ENCODE measurements at places on chromosomes 5 and 9.

DNA sequence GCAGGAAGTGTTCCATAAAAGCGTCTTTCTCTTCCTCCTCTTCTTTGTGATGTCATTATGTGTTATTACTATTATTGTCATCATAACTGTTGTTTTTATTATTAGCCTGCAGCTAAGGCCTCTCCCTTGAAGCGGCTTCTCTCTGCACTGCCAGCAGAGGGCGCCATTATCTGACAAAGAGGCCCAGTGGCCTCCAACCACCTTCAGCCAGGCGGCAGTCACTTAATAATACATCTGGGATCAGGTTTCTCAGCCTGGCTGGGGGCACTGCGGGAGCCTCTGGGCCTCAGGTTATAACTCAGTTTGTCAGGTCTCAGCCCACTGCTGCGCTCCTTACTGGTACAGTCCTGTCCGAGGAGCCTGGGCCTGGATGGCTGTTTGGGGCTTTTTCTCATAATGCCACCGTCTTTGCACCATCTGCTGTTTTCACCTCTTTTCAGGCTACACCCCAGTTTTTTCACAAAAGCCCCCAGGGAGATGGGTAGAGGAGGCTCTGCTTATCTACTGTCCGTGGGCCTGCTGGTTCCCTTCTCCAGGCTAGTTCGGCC lies 281.9 kb downstream of the NSG2 start:
- DNase-seq = peak; percentile 79

- no peak for DNase-seq
These were observed 57.2 kb downstream of the MLANA start for GRCh38 chr9:5947912-5948311.

- DNase-seq = no peak
These were observed 333.3 kb downstream of the SEMA5A start for GRCh38 chr5:9212605-9213004.

DNA sequence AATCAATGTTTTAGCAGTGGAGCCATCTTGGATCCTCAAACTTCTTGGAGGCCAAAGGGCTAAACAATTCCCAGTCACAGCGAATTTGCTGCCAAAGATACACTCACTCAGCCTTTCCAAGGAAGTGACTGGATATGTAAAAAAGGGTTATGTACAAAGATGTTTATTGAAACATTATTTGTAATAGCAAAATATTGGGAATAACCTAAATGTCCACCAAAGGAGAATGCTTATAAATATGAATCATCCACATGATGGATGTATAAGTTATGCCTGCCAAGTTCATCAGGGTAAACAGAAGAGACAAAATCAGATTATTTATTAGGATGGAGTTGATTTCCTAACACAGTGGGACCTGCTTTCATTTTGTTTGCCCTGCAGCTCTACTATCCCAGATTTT lies 145.2 kb upstream of the ABCA1 start:
- DNase-seq = no peak

DNA sequence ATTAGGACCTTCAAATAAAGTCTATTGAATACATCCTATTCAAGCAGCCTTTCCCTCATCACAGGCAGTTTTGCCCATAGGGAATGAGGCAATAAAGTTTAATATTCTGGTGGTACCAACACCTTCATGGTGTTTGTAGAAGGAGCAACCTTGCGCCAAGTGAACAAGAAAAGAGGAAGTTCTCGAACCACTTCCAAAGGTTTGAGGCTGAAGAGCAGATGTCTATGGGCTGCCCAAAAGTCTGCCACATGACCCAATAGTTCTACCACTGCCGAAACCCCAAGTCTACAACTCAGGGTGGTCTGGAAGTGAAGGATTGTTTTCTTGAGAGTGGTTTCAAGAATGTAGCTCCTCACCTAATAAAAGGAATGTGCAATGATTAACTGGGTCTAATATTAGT lies 123.1 kb downstream of the NPR3 start:
- peak; percentile 7 for DNase-seq

DNA sequence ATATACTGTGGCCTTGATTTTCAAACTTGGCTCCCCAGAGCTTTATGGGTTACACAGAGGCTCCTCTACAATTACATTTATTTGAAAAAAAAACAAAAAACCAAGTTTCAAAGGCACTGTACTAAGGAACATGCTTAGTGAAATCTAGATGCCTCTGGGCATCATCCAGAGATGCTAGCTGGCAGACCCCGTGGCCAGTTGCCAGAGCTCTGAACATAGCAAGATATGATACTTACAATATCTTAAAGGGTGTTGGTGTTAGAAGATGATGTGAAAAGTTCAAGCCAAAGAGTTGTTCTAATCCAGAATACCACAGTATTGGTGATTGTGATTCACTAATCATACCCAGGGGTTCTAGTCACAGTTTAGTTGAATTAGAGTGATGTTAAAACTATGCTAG lies 87.8 kb downstream of the JAK2 start:
- DNase-seq = no peak

GRCh38 chr9:17876687-17877086 lies 297.8 kb downstream of the SH3GL2 start:
- DNase-seq = no peak

DNA sequence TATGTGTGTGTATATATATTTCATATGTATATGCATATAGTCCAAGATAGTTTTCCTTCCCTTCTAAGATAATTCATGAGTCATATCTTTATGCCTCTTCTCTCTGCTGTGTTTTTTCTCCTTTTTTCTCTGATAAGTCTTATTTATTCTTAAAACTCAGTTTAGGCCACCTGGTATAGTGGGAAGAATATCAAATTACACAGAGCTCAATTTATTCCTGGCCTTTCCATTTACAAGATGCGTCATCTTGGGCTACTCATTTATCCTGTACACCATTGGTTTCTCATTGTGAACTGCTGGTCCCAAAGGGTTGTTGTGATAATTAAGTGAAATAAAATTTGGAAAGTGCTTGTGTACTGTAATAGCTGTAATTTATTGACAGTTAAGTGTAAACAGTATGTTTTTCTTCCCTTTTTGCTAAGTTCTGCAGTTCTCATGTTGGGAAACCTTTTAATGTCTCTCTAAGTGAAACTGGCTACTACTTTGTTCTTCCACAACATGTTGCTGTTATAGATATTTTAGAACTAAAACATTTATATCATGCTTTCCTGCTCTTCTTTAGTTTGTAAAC lies 19.4 kb downstream of the CCDC171 start:
- no peak for DNase-seq

- no peak for DNase-seq
These were observed 448 bp upstream of the GPRIN1 start for GRCh38 chr5:176610435-176610773.

DNA sequence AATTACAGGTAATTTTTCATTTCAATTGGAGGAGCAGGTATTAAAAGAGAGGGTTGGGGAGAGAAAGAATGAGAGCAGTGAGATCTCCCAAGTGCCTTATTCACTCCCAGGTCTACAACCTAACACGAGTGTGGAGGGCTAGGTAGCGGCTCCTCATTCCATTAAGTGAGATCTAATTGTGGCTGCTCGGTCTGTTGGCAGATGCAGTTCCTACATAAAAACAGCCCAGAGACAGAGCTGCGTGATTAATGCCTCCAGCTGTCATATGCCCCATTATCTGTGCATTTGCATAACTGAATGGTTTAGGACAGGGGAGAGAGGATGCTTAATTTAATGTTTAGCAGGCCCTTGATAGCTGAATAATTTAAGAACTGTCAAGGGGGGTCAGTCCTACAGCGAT lies 100.5 kb downstream of the PSAT1 start:
- DNase-seq = no peak

- no peak for DNase-seq
These were observed 760 bp downstream of the NPR3 start for GRCh38 chr5:32711681-32712480.

GRCh38 chr9:134069480-134070399 lies 1.9 kb upstream of the BRD3 start:
- DNase-seq = no peak

- DNase-seq = no peak
These were observed 94.8 kb upstream of the SEMA6A start for GRCh38 chr5:116669261-116670031.

DNA sequence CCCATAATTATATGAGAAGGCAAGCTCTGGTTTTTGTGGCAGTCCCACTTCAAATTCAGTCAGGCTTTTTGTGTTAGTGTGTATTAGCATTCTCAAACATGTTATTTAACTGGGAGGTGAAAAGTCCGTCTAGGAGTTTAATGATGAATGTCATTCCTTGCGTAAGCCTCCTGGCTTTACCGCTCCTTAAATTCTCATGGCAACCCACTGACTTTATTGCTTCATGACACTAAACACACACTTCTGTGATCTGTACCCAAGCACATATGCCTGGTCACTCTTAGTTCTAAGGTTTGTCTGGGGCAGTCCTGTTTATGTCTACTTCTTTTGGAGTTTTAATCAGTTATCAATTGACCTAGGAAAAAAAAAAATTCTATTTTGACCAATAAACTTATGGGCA lies 677.9 kb upstream of the DMAC1 start:
- no peak for DNase-seq

DNA sequence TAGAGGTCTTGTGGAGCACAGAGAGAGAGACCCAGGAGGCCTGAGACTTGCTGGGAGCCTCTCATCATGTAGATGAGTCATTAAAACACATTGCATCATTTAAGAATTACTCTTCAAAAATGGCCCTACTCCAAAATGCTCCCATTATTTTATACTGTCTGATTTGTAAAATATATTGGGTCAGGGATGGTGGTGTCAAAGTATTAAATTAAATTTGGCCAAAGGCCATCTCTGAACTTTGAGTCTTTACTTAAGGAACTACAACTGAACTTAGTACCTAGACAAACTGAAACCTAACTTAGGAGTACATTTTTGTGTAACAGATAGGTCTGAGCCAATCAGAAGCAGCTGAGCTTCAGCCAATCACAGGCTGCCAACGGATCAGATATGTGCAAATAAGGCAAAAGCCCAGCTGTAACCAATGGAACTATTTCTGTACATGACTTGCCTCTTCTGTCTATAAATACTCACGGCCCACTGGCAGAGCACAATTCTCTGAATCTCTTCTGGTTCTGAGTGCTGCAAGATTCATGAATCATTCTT lies 657.2 kb downstream of the TLE1 start:
- DNase-seq = no peak

GRCh38 chr9:69078581-69078980 lies 43.0 kb downstream of the FXN start:
- DNase-seq = no peak

DNA sequence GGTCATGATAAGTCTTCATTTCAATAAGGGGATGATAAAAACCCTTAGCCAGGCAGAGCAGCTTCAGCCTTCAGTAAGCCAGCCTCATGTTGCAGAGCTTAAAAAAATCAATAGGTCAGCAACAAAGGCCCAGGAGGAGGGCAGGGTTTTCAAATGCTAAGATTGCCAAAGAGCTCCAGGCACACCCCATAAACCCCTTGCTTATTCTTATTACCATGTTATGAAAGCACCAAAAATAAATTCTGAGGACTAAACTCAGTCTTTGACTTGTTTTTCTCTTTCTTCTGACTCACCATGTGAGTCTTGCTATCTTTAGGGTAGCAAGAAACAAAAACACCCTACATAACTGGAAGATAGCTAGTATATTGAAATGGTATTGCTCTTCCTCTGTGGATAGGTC lies 317.1 kb downstream of the KCTD16 start:
- no peak for DNase-seq

DNA sequence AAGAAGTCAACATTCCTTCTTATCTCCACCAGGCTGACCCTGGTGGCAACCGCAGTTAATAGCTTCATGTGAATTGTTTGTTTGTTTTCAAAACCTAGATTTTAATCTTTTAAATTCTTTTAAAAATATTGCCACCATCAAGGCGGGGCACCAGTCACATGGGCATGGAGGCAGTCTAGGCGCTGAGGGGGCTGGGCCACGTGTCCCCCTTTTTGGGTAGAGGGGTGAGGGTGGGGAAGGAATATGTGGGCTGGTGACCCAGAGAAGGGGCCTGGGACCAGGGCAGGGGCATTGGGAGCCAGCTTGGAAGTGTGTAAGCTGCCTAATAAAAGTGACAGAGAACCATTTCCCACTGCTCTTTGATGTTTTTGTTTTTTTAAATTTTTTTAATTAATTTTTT lies 147.3 kb downstream of the GADD45G start:
- DNase-seq = no peak

GRCh38 chr5:110823571-110823970 lies 84.8 kb downstream of the SLC25A46 start:
- DNase-seq = no peak

GRCh38 chr9:550333-550732 lies 291.2 kb upstream of the DMRT1 start:
- DNase-seq = no peak

DNA sequence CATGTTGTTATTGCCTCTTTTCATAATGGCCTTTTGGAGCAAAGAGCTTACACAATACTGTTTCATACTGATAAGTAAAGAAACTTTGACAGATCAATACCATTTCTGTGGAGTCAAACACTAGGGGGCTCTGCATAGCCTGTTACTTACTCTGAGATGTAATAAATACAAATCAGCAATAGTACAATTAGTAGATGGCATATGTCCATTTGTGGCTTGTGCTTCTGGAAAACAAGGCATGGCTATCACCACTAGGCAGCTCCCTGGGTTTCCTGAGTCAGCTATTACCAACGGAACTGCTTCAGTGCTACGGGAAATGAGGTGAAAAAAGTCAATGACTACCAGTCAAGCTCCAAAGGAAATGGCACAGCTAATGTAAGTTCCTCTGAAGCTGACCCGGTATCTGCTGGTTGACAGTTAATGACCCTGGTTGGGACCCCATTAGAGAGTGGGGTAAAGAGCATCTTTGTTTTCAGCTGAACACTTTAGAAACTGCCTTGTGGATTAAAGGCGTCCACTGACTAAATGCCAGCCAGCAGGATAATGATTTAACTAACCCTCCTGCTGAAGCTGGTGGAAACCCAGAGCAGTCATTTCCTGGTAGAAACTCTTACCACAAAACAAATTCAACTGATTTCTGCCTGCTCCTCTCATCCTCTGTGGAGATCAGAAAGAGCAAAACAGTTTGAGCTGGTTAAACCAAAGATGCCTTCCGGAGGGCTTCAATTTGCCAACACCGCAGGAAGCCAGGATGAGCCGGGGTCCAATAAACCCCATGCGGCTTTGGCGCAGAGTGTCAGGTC lies 69.0 kb upstream of the FAM169A start:
- DNase-seq = peak; percentile 15

GRCh38 chr5:155460501-155460931 lies 447.0 kb downstream of the KIF4B start:
- DNase-seq = no peak

- DNase-seq = no peak
These were observed 3.8 kb upstream of the CACFD1 start for GRCh38 chr9:133455936-133456335.

GRCh38 chr5:73312146-73312871 lies 136.3 kb downstream of the FOXD1 start:
- DNase-seq = peak; percentile 51

DNA sequence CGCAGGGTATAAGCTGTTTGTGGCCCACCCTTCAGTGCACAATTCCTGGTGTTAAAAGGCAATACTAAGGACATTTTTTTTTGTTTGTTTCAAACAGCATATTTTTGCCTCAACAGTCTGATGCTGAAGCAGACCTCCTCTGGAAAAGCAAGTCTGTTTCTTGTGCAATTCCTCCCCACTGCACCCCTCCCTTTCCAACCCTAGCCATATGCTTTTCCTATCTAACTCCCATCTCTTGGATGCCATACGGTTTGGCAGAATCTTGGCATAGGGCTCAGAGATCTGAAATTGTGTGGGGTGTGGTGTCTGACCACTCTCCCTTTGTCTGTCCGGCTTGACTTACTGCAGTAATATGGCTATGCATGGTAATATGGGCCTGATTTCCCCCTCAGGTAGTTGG lies 161.6 kb downstream of the TMEM38B start:
- DNase-seq = no peak

- peak; percentile 26 for DNase-seq
These were observed 218.5 kb downstream of the COMMD10 start for GRCh38 chr5:116303340-116303739.

- no peak for DNase-seq
These were observed 86.6 kb downstream of the MED27 start for GRCh38 chr9:131992906-131993657.

Measured in Kasumi-1 (cell line).